Adipocyte (in vitro differentiated cells): ENCODE measurements at places on chromosomes 11 and 22.

GRCh38 chr22:30171008-30171407 lies 75.6 kb downstream of the LIF start:
- DNase-seq: no peak

GRCh38 chr11:130042093-130042591 lies 27.6 kb upstream of the APLP2 start:
- peak; percentile 61 for DNase-seq

GRCh38 chr11:33256813-33257159 lies 395 bp upstream of the HIPK3 start:
- no peak for DNase-seq

GRCh38 chr11:128195057-128195751 lies 392.2 kb downstream of the ETS1 start:
- DNase-seq: no peak

DNA sequence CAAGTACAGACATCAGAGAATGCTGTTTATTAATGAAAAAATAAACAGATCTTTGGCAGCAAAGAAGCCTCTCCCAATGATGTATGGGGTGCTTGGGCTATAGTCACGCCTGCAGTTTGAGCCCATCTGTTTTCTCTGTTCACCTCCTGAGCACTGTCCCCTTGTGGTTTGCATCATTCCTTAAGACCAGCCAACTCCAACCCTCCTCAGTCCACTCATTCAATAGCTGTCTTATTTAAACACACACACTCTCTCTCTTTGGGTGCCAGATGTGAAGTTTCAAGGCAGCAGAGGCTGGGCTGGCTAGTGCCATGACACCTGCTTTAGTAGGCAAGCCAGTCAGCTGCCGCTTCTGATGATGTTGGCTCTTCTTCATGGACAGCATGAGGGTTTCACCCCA lies 58.1 kb downstream of the POLD3 start:
- no peak for DNase-seq

DNA sequence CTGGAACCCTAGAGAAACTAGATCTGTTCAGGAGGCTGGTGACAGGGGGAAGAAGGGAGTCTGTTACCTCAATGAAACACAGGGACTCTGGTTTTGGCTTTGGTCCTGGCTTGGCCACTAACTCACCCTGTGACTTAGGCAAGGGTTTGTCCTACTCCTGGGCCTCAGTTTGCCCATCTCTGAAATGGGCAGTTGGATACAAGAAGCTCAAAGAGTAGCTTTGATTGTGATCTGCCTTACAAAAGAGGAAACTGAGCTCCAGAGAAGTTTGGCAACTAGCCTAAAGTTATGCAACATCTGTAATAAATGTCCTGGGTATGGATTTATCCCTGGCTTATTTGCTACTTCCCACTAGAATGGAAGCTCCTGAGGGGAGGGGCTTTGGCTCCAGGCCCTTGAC lies 24.0 kb upstream of the LMO1 start:
- no peak for DNase-seq

- no peak for DNase-seq
Observed at GRCh38 chr11:102994105-102994504, 38.6 kb upstream of the MMP13 start.

- DNase-seq: no peak
Observed at GRCh38 chr22:47615051-47615450, 852.6 kb downstream of the TBC1D22A start.

DNA sequence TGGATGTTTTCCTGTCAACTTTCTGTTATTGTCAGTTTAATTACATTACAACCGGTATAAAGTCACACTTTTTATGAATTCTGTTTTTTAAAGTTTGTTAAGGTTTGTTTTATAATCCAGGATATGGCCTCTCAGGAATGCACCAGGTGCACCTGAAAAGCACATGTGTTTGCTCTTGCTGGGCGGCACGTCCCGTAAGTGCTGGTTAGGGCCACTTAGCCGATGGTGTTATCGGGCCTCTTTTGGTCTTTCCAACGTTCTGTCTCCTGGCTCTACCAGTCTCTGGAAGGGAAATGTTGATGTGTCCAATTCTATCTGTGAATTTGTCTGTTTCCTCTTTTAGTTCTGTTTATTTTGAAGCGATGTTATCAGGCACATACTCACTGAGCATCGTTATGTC lies 695.7 kb downstream of the BRD1 start:
- DNase-seq: no peak

DNA sequence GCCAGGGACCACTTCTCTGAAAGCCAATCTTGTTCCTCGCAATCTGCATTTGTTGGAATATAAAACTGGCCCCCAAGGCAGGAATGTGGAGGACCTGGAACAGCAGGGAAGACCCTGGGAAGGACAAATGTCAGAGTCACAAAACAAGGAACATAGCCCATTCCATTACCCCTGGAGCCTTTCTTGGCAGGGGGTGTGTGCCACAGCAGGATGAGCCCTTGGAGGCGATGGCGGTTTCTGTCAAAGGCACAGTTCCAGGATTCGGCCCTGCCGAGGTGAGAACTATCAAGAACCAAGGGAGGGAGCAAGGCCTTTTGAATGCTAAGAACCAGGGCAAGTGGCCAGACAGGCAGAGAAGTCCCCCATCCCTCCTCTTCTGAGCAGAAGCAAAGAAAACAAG lies 204.3 kb downstream of the TRIM29 start:
- DNase-seq: no peak

DNA sequence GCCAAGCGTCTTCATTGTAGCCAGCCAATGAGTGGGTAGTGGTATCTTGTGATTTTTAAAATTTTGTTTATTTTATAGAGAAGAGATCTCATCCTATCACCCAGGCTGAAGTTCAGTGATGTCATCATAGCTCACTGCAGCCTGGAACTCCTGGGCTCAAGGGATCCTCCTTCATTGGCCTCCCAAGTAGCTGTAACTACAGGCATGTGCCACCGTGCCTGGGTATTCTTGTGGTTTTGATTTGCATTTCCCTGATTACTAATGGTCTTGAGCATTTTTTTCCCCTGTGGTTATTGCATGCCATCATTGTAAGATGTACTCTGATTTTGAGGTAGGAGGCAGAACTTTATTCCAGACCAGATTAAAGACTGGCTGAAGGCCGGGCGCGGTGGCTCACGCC lies 2.4 kb upstream of the DENND6B start:
- DNase-seq: peak; percentile 28

DNA sequence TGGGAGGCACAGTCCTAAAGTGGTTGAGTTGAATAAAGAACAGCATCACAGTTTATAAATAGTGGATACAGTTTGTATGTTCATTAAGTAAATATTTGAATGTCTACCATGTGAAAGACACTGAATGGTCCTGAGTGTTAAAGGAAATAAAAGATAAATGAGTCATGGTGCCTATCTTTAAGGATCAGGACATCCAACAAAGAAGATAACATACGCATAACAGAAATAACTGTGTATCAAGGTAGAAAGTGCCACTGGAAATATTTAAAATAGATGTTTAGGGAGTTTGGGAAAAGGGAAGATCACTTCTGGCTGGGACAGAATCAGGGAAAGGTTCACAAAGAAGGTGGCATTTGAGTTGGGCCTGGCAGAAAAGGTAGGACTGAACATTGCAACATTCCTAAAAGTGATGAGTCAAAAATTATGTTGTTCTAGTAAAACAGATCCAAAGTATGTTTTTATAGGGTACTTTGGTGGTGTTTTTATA lies 41.5 kb downstream of the CSTPP1 start:
- peak; percentile 7 for DNase-seq

GRCh38 chr22:19983741-19984140 lies 32.9 kb downstream of the ARVCF start:
- no peak for DNase-seq

DNA sequence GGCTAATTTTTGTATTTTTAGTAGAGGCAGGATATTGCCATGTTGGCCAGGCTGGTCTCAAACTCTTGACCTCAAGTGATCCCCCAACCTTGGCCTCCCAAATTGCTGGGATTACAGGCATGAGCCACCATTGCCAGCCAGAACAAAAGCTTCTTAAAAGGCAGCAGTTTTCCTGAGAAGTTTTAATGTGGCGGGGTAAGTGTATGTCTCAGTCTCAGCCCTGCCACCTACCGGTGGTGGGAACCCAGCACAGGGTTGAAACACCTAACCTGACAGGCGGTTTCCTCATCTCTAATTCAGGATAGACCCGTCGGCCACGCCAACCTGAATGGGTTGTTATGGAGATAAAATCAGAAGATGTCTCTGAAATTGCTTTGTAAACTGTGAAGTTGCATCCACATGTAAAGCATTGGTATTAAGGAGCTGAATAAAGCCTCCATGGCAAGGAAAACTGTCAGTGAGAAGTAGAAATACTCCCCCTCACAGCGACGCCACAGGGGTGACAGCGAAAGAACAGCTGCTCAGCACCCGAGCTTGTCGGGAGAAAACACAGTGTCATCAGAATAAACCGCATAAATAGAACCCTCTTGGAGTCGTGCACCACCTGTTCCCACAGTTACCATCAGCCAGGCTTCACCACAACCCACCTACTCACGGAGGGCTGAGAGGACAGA lies 165.9 kb upstream of the NCAM1 start:
- DNase-seq: no peak

DNA sequence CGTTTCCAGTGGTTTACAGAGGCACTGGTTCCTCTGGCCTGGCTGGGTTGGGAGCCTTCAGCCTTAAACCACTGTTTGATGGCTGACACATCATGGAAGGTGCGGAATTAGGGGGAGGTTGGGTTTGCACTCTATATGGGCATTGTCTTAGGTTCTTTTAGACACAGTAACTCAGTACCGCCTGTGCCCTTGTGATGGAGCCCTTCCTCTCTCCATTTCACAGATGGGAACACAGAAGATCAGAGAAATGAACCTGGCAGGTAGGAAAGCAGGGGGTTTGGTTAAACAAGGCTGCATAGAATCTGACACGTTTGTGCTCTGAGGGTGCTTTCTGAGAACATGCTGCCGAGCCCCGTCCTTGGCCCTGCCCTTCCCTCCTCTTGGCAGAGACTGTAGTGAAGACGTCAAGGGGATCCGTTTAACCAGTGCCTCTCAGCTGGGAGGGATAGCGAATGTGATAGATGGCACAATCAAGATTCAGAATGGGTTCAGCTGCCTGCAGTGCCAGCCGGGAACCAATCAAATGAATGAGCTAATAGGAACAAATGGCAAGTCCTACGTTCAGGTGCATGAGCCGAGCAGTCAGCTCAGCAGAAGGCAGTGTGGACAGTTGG lies 228.6 kb downstream of the TBC1D22A start:
- no peak for DNase-seq

DNA sequence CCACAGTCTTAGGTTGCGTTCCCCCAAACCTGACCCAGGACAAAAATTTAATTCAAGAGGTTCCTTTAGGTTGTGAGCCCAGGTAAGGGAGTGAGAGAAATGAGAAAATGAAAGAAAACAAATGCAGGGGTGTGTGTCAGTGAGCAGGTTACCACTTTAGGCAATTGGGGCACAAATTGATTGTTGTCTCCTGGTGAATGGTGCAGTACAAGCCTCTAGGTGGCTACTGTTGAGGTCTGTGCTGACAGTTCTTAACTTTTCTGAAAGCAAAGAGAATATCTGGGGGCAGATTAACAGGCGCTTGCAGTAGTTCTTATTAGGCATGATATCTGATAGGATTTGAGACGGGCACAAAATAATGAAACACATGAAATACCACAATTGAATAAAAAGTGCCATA lies 894.6 kb downstream of the FAM181B start:
- no peak for DNase-seq

DNA sequence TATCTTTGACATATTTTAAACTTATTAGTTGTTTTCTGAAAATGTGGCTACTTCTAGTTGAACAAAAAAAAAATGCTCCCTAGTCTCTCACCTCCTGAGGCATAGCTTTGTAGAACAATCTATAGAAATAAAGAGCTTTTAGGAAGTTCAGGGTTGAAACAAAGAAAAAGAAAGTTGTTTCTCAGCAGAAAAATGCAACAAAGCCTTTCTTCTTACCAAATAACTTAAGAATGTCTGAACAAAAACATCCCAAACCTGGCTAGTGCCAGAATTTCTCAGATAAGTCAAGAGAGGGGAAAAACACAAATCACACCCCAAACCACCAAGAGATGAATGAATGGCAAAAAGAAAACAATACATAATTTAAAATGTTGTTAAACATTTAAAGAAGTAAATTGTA lies 114.1 kb downstream of the MAML2 start:
- DNase-seq: peak; percentile 58

DNA sequence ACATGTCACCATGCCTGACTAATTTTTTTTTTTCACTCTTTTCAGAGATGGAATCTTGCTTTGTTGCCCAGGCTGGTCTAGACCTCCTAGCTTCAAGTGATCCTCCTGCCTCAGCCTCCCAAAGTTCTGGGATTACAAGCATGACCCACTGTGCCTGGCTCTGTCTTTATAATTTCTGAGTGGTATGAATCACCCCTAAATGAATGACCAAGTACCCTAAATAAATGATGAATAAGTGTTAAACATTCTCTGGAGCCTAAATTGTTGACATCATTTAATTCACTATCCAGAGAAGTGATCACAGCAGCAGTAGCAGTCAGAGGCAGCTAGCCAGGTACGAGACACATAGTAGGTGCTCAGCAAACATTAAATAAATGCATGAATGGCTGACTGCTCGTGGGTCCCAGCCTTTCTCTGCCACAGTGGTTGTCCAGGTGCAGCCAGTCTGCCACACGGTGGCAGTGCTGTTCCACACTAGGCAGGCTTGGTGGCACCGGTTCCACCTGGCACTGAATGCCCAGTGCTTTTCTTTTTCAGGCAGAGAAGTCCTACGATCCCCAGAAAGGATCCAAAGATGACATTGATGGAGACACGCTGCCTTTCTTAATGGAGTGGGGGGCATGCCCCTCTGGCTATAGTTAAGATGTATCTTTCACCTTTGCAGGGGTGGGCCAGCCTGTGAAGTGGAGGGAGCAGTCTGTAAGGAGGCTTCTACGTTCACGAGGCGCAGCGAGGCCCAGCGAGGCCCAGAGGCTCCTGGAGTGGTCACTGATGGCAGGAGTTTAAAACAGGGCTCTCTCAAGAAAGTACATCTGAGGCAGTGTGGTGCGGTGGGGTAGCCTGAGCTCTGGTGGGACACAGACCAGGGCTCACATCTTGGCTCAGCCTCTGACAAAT lies 8.7 kb upstream of the TTC12 start:
- peak; percentile 86 for DNase-seq

DNA sequence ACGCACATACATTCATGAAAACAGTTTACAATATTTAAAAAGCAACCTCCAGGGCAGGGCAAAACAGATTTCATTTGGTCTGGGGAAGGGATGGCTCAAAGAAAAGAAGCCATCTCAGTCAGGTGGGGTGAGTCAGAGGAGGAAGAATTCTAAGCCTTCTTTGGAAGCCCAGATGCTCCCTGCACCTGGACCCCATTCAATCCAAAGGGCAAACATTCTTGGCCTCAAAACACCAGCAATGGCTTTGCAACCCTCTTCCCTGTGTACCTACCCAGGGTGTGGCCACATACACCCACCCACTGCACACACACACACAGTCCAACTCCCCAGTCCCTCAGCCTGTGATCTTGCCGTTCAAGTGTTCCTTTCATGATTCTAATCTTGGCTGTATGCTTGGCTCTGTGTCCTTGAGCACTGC lies 2.0 kb downstream of the KCNE3 start:
- no peak for DNase-seq
